ENCODE measurements at places on chromosomes 7 and 10.

- DNase-seq: peak; percentile 35
Observed at GRCh38 chr10:31867646-31868045, 61.0 kb downstream of the ARHGAP12 start.

- no peak for DNase-seq
Observed at GRCh38 chr7:39560997-39561396, 5.2 kb upstream of the YAE1 start.

GRCh38 chr7:134024739-134025138 is 102.4 kb upstream of the LRGUK start:
- DNase-seq: peak; percentile 29

DNA sequence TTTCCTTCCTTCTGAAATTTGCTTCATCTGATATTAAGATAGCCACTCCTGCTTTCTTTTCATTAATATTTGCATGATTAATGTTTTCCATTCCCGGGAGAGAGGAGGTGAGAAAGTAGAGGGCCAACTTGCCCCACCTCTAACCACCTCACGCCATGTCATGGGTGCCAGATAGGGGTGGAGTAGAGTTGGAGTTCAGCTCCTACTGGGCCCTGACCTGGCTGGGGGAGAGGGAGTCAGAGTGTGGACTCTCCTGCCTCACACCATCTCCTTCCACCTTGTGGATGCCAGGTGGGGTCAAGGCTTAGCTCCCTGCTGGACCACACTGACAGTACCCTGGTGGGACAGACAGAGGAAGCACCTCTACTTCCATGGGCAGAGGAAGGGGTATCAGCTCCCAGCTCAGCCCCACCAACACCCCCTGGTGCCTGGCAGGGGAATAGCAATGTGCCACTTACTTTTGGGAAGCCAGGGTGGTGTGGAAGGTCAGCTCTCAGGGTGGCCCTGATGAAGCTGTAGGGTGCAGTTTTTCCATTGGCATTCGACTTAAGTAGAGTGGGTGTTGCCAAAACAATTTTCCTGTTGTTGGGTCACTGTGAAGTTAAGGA is 28.0 kb downstream of the CHST12 start:
- DNase-seq: peak; percentile 33

GRCh38 chr10:101041252-101041761 is 10.3 kb downstream of the SFXN3 start:
- peak; percentile 88 for DNase-seq

DNA sequence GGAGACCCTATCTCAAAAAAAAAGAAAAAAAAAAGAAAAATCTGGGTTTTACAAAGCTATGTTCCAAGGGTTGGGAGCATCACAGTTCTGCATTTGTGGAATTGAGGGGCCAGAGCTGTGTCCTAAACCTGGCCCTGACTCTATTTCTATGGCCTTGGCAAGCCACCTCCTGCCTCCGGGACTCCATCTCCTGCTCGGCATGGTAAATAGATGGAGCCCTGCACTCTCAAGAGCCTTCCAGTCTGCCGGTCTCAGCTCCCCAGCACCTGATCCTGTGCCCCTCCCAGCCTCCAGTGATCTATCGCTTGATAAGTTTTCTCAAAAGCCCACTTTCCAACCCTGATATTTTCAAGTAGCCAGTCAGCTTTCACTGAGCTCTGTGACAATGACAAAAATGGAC is 43.0 kb downstream of the KCNH2 start:
- no peak for DNase-seq

DNA sequence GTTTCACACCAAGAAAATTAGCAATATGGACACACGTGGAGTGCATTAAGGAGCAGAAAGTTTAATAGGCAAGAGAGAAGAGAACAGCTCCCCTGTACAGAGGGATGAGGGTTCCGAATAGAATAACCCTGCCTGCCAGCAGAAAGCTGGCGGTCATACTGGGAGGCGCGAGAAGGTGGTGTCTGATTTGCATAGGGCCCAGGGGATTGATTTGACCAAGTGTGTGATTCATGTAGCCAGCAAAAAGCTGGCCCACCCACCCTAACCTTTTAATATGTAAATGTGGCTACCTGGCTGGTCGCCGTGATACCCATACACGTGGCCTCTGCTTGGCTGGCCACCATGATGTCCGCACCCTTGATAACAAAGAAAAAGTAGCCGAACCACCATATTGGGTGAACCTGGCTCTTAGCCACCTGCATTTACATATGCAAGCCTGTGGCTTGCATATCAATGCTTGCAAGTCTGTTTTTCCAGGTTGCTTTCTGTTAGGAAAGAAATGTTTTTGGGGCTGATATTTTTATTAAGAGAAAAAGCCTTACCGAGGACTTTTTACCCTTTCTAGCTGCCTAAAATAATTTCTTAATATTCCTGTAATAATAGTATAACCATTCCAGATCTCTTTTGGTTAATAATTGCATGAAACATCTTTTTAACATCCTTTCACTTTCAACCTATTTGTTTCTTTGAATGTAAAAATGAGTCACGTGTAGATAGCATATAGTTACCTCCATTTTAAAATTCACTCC is 20.5 kb upstream of the VWDE start:
- DNase-seq: no peak

GRCh38 chr7:122885583-122886356 is 490 bp downstream of the CADPS2 start:
- DNase-seq: peak; percentile 22

GRCh38 chr10:124827474-124827873 is 25.9 kb downstream of the ABRAXAS2 start:
- DNase-seq: peak; percentile 24

GRCh38 chr7:19293431-19293830 is 148.2 kb upstream of the FERD3L start:
- DNase-seq: peak; percentile 3

DNA sequence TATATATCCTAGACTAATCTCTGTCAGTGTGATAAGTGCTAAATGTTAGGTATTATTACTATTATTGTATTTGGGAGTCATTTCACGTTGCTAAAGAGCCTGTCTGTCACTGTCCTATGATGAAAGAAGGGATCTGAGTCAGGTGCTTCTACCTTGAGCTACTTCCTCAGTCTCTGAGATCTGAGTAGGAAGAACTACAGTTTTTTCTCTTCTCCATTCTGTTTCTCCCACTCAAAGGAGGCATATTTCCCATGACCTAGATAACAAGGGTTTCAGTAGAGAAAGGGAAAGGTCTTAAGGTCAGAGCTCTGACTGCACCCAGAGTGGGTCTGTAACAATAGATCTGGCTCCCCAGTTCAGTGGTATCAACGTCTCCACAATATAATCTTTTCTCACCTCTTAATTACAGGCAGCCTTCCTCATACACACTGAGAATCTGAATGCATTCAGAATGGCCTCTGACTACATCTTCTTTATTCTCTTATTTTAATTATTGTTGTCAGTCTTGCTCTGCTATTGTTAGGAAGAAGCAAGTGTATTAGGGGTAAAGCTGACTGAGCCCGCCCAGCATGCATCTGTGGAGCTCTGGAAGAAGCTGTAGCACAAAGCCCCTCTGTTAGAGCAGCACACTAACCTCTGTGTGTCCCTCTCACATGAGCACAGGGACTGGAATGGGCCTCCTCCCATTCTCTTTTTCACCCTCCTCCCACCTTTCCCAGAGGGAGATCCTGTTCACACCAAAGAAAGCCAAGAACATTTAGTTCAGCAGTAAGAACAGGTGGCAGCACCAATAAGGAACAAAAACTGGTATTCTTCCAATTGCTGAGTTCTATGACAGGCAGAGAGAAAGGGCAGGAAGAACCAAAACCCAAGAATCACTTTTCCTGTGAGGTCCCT is 38.1 kb downstream of the USP54 start:
- DNase-seq: no peak

GRCh38 chr10:34213193-34213804 is 601.8 kb downstream of the PARD3 start:
- no peak for DNase-seq

- no peak for DNase-seq
Observed at GRCh38 chr7:144908324-144908723, 72.5 kb upstream of the TPK1 start.
